ENCODE measurements at places on chromosomes 1 and 21.
A peak's percentile ranks its signal among the peaks of the same experiment; 100 is the strongest.

DNA sequence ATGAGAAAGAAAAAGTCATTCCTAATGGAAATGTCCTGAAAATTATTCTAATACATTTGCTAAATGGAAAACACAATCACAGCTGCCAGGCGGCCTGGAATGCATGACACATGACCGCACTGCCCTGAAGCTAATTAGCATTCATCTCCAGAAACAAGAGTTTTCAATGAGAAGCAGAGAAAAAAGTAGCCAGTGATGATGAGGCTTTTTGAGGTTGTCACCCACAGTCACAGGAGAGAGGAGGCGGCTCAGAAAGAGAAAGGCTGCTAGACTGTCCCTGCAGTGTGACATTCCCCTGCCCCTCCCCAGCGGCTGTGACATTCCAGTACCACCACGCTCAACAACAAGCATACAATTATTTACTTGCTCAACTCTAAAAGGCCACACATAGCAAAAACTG lies 122.9 kb upstream of the KRTAP19-8 start:
- DNase-seq = no peak

- DNase-seq = no peak
These were observed 43.5 kb upstream of the MROH9 start for GRCh38 chr1:170891872-170892271.

DNA sequence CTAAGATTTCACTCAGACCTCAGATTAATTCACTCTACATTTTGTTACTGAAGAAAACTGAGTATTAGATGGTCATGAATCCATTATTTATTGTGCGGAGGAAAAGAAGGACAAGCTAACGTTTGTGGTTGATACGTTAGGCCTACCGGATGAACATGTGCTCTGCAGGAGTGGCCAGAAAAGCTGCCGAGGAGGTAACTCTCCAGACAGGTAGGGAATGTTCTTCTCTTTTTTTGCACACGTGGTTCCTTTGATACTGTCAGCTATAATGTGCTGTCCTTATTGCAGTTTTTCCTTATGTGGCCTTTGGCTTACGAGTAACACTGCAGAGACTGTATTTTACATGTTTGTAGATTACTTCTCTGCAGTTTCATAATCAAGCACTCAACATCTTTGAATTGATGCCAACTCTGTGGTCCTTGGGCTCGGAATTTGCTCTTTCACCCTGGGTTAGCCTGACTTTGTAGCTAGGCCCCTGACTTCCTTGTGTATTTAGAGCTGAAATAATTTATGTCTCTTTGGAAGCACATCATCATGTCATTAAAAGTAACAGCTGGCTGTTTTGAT lies 13.6 kb downstream of the MTR start:
- DNase-seq = no peak

DNA sequence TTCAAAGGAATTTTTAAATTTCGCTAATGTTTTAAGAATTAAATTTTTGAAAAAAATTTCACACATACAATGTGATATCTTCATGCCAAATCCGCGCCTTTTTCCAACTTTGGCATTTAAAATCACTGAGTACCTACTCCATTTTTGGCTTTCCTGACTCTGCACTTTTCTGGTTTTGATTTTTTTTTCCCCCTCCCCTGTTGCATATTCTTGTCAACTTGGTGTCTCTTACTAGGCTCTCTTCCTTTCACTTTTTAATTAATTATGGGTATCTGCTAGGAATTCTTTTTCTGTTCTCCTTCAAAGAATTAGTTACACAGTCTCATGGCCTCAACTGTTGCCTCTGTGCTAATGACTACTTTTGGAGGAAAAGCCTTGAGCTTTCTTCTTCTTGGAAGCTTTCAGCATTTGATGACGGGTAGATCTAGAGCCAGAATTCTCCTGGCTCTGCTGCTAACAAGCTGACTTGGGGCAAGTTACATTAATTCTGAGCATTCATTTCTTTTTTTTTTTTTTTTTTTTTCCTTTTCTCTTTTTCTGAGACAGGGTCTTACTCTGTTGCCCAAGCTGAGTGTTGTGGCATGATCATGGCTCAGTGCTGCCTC lies 1.8 kb downstream of the AGL start:
- no peak for DNase-seq

DNA sequence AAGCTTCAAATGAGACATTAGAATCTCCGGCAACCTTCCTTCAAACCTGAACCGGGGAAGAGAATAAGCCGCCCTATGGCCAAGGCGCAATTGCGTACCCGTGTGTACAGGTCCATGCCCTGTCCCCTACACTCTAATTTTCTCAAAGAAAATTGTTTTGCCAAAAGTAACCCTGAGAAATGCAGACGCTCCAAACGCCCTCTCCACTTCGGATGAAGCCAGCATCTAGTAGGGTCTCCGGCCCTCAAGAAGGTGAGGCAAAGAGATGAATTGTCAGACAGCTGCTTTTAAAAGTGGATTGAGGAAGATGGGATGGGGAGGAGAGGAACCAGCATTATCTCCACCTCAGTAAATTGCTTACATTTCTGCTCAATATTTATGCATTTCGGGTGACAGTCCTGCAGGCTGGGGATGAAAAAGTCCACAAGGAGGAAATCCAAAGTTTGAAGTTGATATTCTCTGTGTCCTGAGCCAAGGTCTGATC lies 630 bp upstream of the LHX9 start:
- DNase-seq = no peak

GRCh38 chr1:71049951-71050598 lies 2.5 kb upstream of the PTGER3 start:
- DNase-seq = peak; percentile 49

- no peak for DNase-seq
These were observed 91.1 kb upstream of the NR5A2 start for GRCh38 chr1:199936441-199936840.

GRCh38 chr1:25111706-25112105 lies 120.6 kb downstream of the SYF2 start:
- DNase-seq = no peak
